Dermis microvascular lymphatic vessel endothelial cell (primary cell): ENCODE measurements at places on chromosomes 11 and 22. TPM values are rescaled to one million over a fixed set of nuclear protein-coding genes. Genes with fewer than 3 reads are reported as not detected.

The KRTAP5-9 gene
- not detected in 2 replicates for total RNA-seq

The EML3 gene
- total RNA-seq: 23.7 and 35.1 TPM in 2 replicates

The ZNF280B gene
- 0.26 and 0.38 TPM in 2 replicates for total RNA-seq

The ANO1 gene
- total RNA-seq: not detected in 2 replicates

The OR10A2 gene
- not detected in 2 replicates for total RNA-seq

The KRTAP5-7 gene
- not detected in 2 replicates for total RNA-seq

The HIC2 gene
- 1.8 and 2.5 TPM in 2 replicates for total RNA-seq

The PYGM gene
- total RNA-seq: 0.13 TPM in 2 replicates

The HTR3A gene
- total RNA-seq: not detected in 2 replicates

DNA sequence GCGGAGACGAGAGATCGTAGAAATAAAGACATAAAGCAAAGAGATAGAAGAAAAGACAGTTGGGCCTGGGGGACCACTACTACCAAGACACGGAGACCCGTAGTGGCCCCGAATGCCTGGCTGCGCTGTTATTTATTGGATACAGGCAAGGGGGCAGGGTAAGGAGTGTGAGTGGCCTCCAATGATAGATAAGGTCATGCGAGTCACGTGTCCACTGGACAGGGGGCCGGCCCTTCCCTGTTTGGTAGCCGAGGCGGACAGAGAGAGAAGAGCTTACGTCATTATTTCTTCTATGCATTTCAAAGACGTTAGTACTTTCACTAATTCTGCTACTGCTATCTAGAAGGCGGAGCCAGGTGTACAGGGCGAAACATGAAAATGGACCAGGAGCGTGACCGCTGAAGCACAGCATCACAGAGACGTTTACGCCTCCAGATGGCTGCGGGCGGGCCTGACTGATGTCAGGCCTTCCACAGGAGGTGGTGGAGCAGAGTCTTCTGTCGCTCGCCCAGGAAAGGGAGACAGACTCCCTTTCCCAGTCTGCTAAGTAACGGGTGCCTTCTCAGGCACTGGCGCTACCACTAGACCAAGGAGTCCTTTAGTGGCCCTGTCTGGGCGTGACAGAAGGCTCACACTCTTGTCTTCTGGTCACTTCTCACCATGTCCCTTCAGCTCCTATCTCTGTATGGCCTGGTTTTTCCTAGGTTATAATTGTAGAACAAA lies 24.8 kb downstream of the PPP6R2 start:
- DNase-seq: no peak

DNA sequence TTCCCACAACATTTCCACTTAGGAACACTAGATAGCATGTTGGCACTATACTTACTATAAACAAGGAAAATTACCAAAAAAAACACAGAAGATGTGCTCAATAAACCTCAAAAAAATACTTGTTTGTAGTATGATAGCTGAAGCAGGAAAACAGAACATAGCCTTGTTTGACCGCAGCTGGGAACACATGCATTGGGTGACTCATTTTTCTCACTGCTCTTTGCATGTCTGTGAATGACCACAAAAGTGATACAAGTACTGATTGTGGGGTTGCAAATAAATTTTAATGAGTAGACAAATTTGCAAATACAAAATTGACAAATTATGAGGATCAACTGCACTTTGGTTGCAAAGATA lies 22.8 kb upstream of the GUCY1A2 start:
- DNase-seq: no peak

DNA sequence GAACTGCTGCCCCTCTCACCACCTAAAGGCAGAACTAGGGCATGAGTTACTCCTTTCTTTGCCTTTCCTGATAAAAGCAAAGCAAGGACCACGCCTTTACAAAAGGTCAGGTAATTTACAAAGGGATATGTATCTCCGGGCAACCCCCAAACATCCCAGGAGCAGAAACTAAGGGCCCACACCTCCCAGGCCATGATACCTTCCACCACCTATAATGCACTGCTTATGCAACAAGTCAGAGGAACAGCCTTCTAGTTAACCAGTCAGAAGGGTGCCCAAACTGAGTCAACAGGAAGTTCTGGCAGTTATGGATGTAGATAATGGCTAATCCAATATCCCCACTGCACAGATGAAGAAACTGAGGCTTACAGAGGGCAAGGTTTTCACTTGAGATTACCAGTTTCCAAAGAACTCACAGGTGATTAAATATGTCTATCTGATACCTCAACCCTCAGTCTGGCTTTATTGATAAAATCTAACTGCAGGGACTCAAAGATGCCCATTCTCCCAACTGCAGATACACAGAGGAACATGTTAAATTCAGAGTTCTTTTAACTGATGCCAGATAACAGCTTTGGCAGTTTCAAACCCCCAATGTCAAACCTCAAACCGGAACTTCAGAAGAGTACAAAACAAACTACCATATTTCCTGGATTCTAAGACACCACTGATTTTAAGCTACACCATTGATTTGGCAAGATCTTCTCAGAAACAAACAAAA lies 16.8 kb upstream of the CASTOR1 start:
- no peak for DNase-seq

- peak; percentile 96 for DNase-seq
Measured at GRCh38 chr11:69638941-69639681, 1.8 kb upstream of the CCND1 start.

DNA sequence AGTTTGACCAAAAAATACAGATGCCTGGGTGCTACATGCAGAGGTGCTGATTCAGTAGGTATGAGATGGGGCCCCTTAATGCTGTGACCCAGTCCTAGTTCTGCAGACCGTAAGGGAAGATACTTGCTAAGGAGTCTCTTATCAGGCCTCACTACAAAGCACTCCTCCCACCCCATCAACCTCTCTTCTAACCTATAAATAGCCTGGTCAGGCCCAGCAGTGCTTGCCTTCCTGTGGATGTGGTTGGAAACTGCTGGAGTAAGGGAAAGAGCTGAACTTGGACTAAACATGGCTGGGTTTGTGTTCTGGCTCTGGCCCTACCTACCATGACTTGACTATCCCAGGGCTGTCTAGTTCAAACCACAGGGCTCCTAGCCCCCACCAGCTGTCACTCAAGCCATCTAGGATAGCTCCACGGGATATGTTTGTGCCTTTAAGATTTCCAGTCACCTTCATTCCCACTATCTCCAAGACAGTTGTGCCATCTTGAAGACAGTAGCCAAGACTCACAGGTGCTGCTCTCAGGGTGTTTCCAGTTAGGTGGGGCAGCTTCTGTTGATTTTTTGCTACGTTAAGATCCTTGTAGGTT lies 9.5 kb upstream of the DKK3 start:
- peak; percentile 71 for DNase-seq

GRCh38 chr11:44188643-44189042 lies 93.2 kb downstream of the EXT2 start:
- peak; percentile 2 for DNase-seq

- DNase-seq: no peak
Measured at GRCh38 chr22:47210686-47211085, 448.2 kb downstream of the TBC1D22A start.

DNA sequence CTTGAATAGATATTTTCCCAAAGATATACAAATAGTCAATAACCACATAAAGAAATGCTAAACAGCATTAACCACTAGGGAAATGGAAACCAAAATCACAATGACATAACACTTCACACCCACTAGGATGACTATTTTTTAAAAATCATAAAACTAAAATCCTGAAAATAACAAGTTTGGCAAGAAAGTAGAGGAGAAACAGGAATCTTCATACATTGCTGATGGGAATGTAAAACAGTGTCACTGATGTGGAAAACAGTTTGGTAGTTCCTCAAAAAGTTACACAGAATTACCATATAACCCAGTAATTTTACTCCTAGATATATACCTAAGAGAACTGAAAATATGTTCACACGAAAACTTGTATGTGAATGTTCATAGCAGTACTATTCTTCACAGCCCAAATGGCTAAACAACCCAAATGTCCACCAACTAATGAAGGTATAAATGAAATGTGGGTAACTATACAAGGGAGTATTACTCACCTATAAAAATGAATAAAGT lies 12.5 kb downstream of the PICALM start:
- no peak for DNase-seq

GRCh38 chr11:80822308-80822707 lies 1381.5 kb upstream of the TENM4 start:
- DNase-seq: no peak

GRCh38 chr11:103661185-103661584 lies 375.3 kb upstream of the DDI1 start:
- DNase-seq: no peak

GRCh38 chr22:48179571-48180546 lies 1417.4 kb downstream of the TBC1D22A start:
- no peak for DNase-seq

- no peak for DNase-seq
Measured at GRCh38 chr11:76236092-76236999, 30.0 kb upstream of the WNT11 start.

DNA sequence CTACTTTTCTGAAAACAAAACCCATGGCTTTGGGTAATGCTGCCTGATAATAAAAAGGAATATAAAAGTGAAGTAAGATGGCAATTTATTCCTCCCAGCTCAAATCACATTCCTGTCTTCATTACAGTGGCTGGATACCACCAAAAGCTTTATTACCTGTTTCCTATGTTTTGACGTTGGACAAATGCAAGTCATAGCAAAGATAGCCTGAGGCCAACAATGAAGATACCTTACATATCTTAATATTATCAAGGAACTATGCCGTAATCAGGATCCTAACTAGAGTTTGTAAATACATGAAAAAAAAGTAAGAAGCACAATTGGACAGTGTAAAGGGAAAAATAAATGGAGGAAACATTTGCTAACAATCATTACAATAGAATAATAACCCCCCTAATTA lies 202.4 kb downstream of the SOX6 start:
- DNase-seq: no peak

DNA sequence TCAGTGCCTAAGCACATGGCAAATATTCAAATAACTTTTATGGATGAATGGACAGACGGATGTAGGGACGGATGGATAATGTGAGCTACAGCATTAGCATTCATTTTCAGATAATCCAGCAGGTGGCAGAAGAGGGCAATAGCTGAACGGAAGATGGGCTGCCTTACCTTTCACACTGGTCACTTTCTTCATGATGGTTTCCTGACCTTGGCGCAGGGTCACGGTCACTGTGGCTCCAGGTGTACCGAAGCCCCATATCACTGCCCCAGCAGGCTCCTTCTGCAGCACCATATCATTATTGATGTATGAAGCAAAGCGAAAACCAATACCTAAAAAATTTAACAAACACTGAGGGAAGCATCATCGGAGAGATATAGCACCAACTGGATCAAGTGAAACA lies 4.3 kb downstream of the SIAE start:
- peak; percentile 57 for DNase-seq

- DNase-seq: no peak
Measured at GRCh38 chr11:74019860-74020259, 11.0 kb upstream of the UCP3 start.

- DNase-seq: no peak
Measured at GRCh38 chr22:37258005-37258752, 14.1 kb upstream of the RAC2 start.

DNA sequence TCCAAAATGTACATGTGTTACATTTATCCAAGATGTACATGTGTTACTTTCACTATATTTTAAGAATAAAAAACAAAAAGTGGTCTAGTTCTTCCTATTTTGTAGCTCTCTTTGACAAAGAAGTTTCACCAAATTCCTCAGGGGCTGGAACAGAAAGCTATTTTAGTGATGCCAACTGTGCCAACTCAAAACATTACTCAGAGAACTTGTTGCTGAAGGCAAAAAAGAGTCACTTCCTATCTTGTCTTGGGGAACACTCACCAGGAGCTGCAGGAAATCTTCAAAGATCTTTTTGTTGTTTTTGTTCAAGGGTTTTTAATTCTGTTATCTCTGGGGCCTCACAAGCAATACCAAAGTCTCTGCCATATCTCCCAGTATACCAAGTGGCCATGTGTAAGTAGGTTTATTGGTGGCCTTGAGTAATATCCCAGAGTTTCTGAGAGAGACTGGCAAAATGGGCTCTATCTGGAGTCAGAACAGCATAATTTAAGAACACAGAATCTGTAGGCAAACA lies 13.6 kb upstream of the EED start:
- DNase-seq: no peak

- no peak for DNase-seq
Measured at GRCh38 chr22:29936186-29936585, 53.2 kb downstream of the MTMR3 start.

DNA sequence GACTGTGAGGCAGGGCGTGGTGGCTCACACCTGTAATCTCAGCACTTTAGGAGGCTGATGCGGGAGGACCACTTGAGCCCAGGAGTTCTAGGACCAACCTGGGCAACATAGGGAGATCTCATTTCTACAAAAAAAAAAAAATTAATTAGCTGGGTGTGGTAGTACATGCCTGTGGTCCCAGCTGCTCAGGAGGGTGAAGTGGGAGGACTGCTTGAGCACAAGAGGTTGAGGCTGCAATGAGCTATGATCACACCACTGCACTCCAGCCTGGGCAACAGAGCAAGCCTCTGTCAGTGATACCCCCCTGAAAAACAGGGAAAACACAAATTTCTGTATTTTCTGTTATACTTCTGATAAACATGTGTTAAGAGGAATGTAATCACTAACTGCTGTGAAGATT lies 57.8 kb upstream of the ARHGAP32 start:
- DNase-seq: no peak

GRCh38 chr11:12757416-12757815 lies 83.2 kb downstream of the TEAD1 start:
- DNase-seq: no peak

DNA sequence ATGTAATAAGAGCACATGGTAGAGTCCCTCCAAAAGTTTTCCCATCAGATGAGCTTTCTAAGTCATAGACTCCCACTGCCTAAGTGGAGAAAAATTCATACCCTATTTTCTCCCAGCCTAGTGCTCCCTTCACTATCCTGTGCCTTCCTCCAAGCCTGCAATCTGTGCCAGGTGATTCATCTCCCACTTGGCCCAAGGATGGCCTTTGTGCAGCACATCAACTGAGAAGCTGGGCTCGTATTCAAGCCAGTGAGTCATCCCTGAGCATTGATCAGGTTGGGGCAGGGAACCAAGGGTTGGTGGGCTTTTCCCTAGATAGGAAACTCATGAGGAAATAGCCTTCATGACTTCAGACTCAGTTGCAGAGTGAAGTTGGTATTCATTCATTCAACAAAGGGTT lies 64.6 kb downstream of the PANX1 start:
- no peak for DNase-seq

GRCh38 chr11:130002352-130002845 lies at the start of gene PRDM10:
Gene PRDM10 (minus strand): TSS chr11:130002835. CDS start chr11:129960964, 41,871 bp downstream.
- peak; percentile 93 for DNase-seq

- DNase-seq: no peak
Measured at GRCh38 chr11:69870766-69871165, 51.5 kb upstream of the FGF3 start.

- DNase-seq: no peak
Measured at GRCh38 chr11:87460279-87460678, 422.5 kb downstream of the TMEM135 start.

- no peak for DNase-seq
Measured at GRCh38 chr11:121671283-121672168, 218.8 kb upstream of the SORL1-AS1 start.

DNA sequence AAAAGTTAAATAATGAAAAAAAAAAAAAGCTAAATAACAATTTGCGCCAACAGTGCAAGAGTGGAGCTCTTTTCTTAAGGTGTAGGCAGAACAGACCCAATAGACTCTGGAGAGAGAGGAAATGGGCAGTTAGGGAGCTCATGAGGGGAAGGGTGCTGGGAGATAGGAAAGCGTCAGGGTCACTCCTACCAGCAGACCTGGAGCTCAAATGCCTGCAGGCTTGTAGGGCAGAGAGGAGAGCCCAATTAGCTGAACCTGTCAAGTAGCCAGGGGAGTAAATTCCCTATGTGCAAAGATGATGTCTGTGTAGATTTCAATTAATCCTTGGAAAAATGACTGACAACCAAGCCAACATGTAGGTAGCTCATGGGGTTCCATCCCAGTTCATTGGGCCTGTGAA lies 73.0 kb downstream of the RAB30 start:
- DNase-seq: no peak
